Stimulated activated CD8-positive, alpha-beta memory T cell treated with anti-CD3 and anti-CD28 coated beads, Interleukin-4, amount 100 ng/mL, for 1 hour (primary cell): ENCODE measurements at places on chromosomes 2 and 18.

DNA sequence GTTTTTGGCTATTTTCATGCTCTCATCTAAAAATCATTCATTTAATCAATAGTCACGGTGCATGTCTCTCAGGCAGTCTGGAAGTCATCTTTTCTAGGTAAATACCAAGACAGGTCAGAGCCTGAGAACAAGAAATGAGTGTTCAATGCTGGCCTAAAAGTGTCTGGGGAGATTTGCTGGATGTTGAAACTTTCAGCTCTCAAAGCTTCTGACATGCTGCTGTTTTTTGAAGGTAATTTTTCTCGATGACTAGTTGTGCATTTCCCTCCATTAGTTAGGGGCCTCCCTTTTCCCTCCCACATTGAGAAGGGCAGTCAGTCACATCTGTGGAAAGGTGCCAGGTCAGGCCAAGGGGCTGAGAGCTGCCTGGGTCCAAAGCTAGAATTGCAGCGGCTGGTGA, 115.6 kb downstream of the LPIN1 start:
- DNase-seq, result no peak

GRCh38 chr18:5982332-5982731, 87.0 kb upstream of the TMEM200C start:
- DNase-seq, result no peak

GRCh38 chr2:73987109-73987947, 2.6 kb downstream of the TET3 start:
- no peak for DNase-seq

GRCh38 chr2:241649404-241649803, 11.9 kb downstream of the ATG4B start:
- DNase-seq, result no peak

- no peak for DNase-seq
Measured at GRCh38 chr2:120683701-120684100, 52.0 kb upstream of the GLI2 start.

DNA sequence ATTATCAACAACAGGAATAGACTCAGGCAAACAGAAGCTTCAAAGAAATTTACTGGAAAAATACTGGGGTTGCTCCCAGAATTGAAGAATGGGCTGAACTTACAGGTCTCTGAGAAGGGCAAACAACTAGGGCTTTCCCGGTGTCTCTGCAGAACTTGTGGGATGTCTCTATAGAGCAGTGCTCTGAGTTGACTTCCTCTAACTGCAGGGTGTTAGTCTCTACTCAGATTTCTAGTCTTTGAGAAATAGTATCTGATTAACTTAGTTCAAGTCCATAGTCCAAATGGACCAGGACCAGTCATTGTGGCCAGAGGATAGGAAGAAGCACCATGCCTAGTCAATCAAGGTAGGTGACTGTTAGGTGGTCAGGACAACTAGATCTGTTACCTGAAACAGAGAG, 45.8 kb downstream of the LIMS1 start:
- DNase-seq, result no peak

DNA sequence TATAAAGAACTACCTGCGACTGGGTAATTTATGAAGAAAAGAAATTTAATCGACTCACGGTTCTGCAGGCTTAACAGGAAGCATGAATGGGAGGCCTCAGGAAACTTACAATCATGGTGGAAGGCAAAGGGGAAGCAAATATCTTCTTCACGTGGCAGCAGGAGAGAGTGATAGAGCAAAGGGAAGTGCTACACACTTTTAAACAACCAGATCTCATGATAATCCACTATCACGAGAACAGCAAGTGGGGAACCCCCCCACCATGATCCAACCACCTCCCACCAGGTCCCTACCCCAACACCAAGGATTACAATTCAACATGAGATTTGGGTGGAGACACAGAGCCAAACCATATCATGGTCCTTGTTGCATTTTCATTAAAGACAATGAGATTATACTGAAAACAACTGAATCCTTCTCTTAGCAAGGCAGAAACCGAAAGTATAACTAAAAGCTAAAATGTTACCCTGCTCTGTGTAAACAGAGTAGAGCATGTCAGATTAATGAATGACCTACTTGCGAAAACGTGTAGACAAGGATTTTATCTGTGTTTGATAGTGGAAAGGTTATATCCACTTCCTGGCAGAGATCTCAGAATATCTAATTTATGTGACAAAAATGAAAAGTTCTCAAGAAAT, 60.1 kb upstream of the RBBP8 start:
- DNase-seq, result no peak

DNA sequence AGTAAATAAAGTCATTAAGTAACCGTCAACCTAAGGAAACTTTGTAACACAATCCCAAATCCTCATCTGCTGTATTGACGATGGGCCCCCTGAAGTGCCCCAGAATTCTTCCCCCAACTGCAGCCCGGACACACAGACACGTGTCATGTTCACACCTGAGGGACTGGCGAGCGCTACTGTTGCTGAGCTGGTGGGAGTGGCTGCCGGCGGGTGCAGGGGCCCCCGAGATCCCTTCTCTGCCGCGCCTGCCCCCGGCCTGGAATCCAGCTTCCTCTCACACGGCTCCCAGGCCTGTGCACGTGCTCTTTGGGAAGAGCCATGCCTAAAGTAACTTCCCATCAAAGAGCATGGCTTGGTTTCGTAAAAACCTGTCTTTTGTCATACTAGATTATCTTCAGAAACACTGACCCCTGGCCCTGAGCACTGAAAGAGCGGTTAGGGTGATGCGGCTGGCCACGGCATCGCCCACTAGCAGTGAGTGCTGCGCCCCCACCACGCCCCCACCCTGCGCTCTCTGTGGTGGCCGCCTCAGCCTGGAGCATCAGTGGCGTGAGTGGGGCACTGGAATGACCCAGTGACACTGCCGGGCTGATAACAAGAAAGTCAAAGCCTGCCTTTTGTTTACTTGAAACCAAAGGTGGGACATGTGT, 56.0 kb downstream of the ADI1 start:
- no peak for DNase-seq

DNA sequence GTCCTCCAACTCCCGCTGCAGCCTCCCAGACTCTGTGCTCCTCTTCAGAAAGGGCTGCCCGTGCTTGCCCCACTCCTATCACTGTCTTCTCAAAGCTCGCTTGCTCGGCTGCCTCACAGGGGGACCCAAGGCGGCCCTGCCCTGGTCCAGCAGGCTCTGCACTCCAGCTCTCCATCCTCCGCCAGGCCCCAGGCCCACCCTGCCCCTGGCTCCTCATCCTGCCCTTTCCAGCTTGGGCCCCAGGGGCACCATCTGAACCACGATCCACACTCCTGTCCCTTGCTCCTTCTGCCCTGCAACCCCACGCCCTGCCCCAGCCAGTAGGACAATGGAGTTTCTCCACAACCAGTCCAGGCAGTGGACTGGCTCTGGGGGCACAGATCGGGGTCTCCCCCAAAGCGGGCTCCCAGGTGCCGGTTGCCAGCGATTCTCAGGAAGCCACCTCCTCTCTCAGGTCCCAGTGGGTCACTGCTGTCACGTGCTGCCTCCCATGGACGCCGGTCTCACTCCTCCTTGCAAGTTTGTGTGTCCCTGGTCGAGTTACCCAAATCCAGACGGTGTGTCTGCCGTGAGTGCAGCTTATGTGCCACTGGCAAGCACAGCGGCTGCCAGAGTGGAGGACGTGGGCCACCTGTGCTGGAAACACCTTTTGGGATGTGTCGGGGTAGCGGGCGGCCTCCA, 238.5 kb downstream of the HDAC4 start:
- DNase-seq, result no peak

GRCh38 chr2:155157711-155158110, 459.2 kb downstream of the KCNJ3 start:
- no peak for DNase-seq
